HL-60 (cell line): ENCODE measurements at places on chromosomes 11 and 22.

GRCh38 chr11:9797300-9797699 is 133.4 kb downstream of the SWAP70 start:
- no peak for DNase-seq

DNA sequence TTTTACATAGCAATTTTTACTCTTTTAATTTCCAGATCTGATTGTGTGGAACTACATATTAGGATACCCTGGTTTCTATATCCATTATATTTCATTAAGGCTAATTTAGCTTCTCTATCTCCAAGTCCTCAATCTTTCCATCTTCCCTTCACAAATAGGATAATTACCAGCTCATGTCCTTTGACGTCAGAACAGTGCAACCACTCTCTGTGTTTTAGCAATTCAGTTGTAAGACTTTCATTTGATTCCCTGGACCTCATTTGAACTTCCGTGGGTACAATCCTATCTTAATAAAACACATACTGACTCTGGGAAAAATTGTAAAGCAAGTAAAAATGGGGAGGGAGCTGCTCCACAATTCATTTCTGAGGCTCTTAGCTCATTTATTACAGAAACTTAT is 52.8 kb downstream of the FAM76B start:
- DNase-seq: no peak

DNA sequence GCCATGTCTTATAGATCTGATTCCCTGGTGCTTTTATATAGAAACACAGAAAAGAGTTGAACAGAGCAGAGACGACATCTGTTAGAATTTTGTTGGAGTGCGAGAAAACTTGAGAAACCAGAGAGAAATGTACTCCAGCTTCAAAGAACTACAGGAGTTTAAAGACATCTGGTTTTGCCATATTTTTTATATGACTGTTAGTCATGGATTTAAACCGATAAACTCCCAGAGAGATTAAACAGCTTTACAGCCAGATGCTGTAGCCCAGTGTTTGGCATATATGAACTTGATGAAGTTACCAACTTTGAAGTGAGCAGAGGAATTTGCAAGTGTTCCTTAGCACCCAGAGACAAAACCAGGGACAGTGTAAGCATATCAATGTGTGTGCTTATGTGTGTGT is 1083.1 kb downstream of the LRRC4C start:
- DNase-seq: no peak

- DNase-seq: no peak
Observed at GRCh38 chr11:79179087-79179486, 261.7 kb downstream of the TENM4 start.

GRCh38 chr11:119361056-119361787 is 14.7 kb upstream of the MFRP start:
- peak; percentile 27 for DNase-seq

DNA sequence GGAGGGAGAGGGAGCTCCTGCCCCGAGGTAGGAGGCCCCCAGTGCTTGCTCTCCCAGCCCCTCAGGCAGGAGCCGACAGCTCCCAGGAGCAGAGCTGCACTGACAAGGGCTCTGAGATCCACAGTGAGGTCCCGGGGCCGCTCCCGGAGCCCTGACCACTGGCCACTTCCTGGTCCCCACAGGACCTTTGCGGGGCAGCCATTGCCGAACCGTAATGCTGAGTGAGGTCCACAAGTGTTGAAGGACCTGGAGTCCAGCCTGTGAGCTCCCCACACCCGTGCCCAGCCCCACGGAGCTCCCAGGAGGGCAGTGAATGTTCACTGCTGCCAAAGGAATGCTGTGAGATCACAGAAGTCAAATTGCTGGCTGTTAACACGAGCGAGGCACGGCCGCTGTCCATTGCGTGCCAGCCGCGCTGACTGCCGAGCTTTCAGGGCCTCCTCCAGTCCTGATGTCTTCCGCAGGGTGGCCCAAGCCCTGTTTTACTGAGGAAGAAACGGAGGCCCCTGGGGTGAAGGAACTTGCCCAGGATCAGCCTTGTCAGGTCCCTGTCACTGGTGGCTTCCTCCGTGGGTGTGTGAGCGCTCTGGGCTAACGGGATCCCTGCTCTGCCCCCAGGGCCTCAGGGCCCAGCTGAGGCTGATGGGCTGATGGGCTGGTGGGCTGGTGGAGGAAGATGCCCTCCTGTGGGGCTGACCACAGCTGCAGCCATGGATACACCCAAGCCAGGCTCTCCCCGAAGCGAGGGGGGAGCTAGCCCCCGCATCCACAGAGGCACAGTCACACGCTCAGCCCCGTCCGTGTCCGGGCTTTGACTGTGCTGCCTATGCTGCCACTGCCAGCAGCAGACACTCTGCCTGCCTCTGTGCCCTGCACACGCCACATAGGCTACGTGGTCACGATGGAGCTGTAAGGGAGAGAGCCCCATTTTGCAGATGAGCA is 70.8 kb downstream of the WNT7B start:
- DNase-seq: peak; percentile 67

DNA sequence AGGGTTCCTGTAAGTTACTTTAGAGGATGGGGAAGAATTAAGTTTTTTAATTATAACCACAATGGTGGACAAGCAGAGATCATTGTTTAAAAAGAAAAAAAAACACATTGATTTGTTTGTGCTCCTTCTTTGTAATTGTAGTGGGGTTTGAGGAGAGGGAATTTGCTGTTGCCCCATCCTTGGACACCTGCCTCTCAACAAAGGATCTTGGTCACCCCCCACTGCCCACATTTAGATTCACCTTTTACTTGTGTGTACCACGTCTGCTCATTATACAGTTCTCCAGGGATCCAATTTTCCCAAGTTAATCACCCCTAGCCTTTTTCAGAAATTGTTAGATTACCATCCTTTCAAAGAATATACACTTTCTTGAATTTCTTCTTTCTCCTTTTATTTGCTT is 53.0 kb downstream of the DNAJC24 start:
- no peak for DNase-seq

GRCh38 chr11:84476581-84476980 is 1150.6 kb downstream of the DLG2 start:
- no peak for DNase-seq

GRCh38 chr11:106161775-106162634 is 84.5 kb downstream of the AASDHPPT start:
- no peak for DNase-seq

GRCh38 chr11:79019975-79020374 is 420.9 kb downstream of the TENM4 start:
- DNase-seq: no peak

- no peak for DNase-seq
Observed at GRCh38 chr11:12480401-12480800, 103.0 kb downstream of the PARVA start.

DNA sequence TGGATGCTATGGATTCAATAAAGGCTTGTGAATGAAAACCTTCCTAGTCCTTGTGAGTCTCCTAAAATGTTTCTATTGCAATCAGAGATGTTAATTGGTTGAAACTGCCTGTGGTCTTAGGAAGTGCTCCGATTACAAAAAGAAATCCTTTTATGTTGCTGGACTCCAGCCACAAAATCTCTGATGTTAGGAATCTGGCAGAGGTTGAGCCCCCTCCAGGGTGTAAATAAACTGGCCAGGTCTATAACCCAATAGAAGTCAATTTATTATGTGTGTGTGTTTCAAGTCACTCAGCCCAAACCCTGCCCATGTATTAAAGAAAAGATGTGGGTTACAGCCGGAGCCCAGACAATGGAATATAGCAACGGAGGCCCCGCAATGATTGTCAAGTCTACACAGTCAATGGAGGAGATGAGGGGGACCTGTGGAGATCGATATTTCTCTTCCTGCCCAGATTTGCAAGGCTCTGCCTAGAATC is 218.1 kb upstream of the SORL1-AS1 start:
- no peak for DNase-seq

DNA sequence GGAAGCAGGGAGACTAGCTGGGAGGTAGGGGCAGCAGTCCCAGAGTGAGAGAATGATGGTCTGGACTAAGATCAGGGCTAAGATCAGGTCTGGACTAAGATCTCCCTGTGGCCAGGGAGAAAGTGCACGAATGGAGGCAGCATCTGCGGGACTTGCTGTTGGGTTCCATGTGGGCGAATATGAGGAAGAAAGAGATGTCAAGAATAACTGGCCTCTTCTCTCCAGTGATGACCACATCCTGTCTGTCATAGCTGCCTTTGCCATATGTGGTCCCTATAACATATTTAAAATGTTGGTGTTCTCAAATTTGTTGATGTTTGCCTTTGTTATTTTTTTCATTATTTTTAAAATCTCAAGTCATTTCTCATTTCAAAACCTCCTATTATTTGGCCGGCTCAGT is 27.4 kb upstream of the CXCR5 start:
- DNase-seq: no peak

GRCh38 chr11:91608677-91609076 is 615.9 kb upstream of the FAT3 start:
- DNase-seq: no peak

DNA sequence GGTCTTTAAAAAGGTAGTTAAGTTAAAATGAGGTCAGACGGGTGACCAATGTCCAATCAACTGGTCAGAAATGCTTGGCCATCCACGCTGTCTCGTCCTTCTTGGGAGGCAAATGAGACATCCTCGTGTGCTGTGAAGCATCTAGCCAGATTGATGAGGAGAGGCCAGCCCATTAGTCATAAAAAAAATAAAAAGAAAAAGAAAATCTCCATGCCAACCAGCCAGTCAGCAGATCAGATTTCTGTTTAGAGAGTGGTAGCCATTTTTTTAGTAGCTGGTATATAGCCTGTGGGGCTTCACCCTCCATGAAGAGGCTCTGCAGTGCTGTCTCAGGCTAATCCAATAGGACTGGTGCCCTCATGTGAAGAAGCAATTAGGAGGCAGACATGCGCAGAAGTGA is 343.1 kb upstream of the SYN3 start:
- DNase-seq: no peak

GRCh38 chr11:65730461-65730860 is 9.9 kb upstream of the RNASEH2C start:
- no peak for DNase-seq

DNA sequence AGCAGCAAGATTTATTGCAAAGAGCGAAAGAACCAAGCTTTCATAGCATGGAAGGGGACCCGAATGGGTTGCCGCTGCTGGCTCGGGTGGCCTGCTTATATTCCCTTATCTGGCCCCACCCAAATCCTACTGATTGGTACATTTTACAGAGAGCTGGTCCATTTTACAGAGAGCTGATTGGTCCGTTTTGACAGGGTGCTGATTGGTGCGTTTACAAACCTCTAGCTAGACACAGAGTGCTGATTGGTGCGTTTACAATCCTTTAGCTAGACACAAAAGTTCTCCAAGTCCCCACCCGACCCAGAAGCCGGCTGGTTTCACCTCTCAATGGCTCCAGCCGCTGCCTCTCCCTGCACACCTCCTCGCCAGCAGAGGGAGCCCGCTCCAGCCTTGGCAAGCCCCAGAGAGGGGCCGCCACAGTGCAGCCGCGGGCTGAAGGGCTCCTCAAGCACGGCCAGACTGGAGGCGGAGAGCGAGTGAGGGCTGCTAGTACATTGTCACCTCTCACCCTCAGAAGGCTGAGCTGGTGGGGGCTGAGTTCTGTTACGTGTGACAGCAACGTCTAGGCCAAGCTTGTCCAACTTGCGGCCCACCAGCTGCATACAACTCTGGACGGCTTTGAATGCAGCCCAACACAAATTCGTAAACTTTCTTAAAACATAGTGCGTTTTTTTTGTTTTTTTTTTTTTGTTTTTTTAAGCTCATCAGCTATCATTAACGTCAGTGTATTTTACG is 8.7 kb downstream of the PTH start:
- peak; percentile 69 for DNase-seq

DNA sequence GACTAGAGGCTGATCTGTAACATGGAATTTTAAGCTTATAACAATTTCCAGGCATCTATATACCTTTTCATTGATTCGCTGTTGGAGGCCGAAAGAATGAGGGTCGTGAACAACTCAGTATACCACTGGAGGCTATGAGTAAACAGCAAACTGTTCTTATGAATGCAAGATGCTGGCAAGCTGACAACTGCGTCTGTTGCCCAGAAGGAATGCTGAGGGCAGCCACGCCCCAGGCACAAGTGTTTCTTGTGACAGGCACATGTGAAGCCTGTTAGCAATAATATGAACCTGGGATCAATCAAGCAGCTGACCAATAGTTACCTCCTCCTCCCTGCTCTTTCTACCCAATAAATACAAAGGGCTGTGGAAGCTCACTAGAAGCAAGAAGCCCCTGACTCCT is 15.3 kb downstream of the RTCB start:
- DNase-seq: no peak
